COLO829 (cell line): ENCODE measurements at places on chromosomes 12 and 14.

DNA sequence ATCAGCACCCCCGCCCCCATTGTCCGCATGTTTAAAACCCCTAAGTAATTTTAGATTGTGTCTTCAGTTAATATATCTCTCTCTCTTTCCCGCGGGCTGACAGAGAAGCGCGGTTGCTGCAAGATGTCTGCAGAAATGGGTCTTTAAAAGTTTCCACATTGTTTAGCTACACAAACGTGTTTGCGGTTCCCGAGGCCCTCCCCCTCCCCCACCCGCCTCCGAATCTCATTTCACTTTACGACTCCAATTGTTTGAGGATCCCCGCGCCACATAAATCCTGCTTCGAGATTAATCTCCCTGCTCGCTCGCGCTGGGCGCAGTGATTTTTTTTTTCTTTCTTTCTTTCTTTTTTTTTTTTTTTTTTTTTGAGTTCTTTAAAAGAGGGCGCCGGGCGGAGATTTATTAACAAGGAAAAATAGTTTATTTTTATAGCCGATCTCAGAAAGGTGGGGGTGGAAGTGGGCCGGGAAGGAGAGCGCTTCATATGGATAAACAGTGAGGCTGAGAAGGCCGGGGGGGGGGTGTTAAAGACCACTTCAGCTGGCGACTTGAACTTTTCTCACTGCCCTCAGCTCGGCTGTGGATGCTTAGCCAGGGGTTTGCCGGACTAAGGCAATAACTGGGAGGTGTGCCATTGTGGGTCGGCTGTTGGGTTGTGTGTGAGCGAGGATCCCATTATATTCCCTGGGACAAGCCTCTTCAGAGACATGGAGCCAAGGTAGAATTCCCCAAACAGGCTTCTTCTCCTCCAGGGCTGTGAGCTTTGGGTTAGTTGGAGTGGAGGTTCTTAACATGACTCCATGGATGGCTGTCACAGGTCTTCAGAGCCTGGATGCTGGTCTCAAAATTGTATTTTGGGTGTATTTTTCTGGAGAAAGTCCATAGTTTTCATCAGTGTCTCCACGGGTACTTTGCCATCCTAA, 39.7 kb upstream of the TBX5 start:
- DNase-seq: no peak

DNA sequence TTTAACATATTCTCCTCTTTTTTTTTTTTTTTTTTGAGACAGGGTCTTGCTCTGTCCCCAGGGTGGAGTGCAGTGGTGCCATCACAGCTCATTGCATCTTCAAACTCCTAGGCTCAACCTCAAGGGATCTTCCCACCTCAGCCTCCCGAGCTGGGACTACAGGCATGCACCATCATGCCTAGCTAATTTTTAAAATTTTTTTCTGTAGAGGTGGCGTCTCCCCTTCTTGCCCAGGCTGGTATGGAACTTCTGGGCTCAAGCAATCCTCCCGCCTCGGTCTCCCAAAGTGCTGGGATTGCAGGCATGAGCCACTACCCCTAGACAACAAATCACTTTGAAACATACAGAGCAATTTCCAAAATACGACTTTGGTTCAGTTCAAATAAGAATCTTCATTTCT, 154.8 kb downstream of the PAX9 start:
- DNase-seq: no peak

- no peak for DNase-seq
Observed at GRCh38 chr12:52600071-52600470, 1.2 kb downstream of the KRT72 start.

GRCh38 chr12:95607642-95608041, 56.4 kb upstream of the USP44 start:
- DNase-seq: no peak

DNA sequence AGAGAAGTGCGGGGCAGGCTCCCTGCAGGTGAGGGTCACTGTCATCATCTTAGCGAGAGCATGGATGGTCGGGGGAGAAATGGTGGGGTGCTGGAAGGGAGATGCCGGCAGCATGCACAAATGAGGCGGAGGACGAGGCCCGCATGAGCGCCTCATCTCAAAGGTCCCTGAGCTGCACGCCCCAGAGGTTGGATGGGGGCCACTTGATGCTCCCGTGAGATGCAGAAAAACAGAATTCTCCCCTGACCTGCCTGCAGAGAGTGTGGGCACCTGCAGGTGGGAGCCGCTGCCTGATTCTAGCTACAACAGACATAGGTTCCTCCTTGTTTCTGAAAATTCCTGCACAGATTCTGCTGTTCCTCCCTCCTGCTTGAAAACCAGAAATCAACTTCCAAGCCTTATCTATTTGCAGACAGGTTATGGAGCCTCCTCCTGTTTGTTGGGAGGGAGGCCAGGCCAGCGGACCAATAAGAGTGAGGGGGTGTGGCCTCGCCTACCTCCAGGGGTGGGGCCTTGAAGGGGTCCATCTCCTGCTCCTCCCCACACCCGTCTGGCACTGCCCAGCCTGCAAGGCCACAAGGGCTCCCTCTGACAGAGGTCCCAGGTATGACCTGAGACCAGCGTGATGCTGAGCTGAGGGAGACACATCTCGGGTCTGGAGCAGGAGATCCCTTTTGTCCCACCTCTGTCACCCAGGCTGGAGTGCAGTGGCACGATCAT, 67.2 kb downstream of the KDM2B start:
- DNase-seq: peak; percentile 51

- no peak for DNase-seq
Observed at GRCh38 chr12:9052610-9053009, 63.1 kb downstream of the A2M start.

DNA sequence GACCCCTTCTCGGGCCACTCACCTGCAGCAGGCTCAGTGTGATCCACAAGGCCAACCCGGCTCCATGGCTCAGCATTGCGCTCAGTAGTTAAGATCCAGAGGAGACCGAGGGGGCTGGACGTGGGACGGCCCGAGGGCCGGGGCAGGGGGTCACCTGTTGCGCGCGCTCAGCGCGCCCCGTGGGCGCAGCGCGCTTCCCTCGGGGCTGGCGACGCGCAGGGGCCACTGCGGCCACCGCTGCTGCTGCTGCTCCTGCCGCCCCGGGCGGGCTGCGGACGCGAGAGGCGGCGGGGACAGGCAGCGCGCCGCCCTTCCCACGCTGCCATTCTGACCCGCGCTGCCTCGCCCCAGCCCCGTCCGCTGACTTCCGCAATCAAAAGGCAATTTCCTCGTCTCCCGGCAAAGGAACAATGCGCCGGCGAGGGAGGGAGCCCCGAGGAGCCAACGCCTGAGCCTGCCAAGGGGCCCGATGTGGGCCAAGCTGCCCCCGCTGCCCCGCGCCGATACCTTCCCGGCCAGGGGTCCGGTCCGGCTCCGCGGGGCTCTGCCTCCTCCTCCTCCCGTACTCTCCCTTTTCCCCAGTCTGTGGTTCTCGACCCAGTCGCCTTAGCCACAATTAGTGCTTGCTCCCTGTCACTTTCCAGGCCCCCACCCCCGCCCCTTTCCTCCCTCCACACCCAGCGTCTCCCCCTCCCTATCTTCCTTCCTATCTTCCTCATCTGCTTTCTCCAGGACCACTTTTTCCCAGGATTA, 27.3 kb downstream of the PTPRB start:
- no peak for DNase-seq

- DNase-seq: no peak
Observed at GRCh38 chr14:73007835-73008234, 19.1 kb downstream of the ZFYVE1 start.

GRCh38 chr14:20999591-20999990, 498 bp downstream of the SLC39A2 start:
- DNase-seq: no peak

GRCh38 chr12:20628226-20628787, 66.8 kb upstream of the SLCO1C1 start:
- no peak for DNase-seq

GRCh38 chr12:55736076-55736475, 6.8 kb upstream of the GDF11 start:
- no peak for DNase-seq

GRCh38 chr14:76350671-76351070, 25.3 kb upstream of the ESRRB start:
- no peak for DNase-seq

DNA sequence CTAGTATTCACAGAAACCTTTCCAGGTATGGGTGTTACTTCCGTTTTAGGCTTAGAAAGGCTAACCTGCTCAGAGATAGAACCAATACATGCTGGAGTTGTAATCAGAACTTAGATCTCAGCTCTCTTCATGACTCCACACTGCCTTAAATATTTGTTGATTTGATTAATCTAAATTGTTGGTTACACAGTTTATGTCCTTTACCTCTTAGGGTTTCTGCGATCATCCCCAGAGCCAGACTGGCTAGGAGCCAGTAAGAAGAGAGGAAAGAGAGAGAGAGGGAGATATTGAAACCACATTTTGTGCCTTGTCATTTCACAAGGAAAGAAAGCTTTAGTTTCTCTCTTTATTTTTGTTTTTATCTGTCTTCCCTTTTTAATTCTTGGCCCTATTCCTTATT, 16.8 kb upstream of the MGP start:
- DNase-seq: no peak

DNA sequence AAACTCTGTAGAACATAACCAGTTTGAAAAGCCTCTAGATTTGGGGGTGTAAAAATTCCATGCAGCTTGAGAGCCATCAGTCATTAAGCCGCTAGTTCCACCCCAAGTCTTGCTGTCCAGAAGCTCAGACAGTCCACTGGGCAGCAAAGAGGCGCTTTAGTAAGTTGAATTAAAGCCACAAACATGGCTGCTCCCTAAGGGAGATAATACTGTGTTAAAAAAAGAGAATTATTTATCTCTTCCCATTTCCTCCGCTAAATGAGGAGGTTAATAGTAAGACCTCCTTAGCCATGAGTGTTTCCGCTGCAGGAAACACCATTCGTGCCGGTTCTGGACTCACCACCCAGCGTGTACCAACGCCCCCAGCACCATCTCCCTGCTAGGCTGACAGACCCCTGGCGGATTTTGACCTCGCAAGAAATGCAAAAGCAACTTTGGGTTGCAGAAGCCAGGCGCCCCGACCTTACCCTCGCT, 536 bp downstream of the TM7SF3 start:
- DNase-seq: peak; percentile 20

DNA sequence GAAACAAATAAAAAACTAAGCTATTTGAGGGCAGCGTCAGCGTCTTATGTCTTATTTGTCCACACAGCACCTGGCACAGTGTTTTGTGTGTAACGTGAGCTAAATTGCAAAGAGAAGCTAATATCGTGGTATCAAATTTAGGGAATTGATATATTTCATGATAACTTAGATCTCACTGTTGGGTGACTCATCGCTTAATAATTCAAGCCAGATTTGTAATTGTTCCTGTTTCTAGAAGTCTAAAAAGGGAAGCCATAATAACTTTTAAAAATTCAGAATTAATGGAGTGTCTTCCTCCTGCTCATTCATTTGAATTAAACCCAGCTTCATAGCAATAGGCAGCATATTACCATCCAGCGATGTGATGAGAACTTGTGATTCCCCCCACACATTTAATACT, 214.7 kb downstream of the PDZRN4 start:
- DNase-seq: no peak

DNA sequence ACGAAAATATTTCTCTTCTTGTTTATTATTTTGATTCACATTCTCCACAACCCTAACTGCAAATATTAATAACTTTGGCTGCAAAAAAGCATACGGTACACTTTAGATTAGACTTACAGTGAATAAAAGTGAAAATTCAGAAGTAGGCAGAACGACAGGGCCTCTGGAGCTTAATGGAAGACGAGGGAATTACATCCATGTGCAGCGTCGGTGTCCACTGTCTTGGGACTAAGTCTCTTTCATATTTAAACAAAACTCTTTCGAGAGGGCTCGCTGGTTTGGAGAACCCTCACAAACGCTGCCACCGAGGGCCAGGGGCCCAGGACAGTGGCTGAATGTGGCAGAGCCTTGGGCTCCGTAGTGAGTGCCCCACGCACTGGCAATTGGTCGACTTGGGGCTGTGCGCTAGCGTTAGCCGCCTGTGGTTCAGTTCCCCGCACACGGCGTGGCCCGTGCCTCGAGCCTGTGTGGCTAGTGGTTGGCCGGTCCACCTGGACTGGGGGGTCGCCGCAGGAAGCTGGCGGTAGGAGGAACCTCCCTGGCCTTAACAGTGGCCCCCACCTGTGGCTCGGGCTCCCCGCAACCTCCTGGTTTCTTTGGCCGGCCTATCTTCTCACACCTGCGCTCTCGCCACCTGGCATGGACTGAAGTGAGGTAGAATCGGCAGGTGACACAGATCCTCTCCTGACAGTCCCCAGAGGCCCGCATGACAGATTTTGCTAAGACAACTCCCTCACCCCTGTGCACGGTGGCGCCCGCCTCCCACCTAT, 739 bp upstream of the PAX9 start:
- no peak for DNase-seq

- no peak for DNase-seq
Observed at GRCh38 chr12:68267892-68268396, 14.5 kb upstream of the IL22 start.

DNA sequence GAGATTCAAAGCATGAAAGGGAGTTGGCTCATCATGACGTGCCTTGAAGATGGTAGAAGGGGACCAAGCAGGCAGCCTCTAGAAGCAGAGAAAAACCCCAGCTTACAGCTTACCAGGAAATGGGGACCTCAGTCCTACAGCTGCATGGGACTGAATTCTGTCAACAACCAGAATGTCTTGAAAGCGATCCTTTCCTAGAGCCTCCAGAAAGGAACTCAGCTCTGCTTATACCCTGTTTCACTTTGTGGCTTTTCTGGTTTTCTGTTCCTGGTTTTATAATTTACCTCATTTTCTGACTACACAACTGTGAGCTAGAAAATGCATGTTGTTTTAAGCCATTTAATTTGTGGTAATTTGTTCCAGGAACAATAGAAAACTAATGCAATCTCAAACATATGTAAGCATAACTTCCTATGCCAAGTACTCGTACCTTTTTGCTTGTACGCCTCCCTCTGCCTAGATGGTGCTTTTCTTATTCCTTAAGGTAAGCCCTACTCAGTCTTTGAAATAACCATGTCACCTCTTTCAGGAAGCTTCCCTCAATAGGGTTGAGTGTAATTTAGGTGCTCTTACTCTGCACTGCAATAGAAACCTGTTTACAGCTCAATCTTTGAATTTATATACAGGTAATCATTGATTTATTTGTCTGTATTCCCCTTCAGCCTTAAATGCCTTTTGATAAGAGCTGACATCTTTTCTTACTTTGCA, 348.8 kb downstream of the TMEM117 start:
- no peak for DNase-seq

DNA sequence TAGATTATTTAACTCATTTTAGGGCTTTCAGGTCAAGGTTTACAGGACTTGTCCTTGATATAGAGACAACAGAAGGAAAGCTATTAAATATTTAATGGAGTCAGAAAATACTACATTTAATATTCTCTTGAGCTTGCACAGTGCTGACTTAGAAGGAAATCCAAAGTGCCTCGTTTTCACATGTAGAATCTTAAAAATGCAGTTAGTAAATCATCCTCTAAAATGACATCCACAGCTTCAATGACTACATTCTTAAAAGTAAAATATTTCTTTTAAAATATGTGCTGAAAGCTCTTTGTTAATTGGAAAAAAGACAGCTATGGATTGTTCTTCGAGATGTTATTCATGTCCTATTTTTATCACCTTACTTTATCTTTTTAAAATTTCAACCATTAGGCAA, 146.9 kb downstream of the KCNC2 start:
- no peak for DNase-seq

GRCh38 chr14:62179367-62180018, 417.3 kb downstream of the SNAPC1 start:
- DNase-seq: peak; percentile 56
